ENCODE measurements at places on chromosomes 6 and 20.

DNA sequence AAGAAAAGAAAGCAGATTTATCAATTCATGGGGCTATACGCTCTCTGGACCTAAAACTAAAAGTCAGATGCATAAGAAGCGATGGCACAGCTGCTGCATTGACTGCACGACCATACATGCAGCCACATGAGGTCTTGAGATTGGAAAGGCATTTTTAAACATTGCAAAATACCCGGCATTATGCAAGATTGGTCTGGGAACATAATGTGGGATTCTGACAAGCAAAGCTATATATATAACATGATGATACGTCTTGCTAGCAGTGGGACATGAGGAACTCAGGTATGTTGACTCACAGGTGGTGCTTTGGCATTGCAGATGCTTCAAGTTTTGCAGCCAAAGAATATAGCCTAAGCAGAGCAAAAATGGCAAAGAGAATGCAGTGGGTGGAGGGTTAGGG is 55.1 kb downstream of the SAMD3 start:
- no peak for DNase-seq

DNA sequence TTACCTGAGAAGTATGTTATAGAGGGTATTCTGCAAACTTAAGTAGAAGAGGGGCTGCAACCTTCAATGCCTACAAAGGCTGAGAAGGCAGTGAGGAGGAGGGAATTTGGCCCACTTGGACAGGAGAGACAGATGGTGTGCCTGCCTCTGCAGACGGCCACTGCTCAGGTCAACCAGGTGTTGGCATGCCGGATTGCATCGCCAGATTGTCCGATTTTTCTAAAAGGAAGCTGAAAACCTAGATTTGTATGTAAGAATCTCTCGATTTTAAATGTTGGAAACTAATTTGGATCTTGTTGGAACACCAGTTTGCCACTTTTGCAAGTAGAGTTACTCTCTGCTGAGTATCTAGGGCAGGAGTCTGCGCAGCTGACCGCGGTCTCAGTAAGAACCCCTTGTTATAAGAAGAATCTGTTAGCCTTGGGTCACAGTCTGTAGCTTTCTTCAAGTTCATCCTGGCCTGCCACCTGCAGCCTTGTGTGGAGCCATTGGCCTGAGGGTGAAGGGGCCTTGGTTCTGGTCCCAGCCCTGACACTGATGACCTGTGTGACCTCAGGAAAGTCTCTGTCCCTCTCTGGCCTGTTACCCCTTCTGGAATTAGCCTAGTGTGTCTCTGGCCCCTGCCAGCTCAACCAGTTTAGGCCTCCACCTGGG is 54.4 kb downstream of the TGM2 start:
- no peak for DNase-seq

DNA sequence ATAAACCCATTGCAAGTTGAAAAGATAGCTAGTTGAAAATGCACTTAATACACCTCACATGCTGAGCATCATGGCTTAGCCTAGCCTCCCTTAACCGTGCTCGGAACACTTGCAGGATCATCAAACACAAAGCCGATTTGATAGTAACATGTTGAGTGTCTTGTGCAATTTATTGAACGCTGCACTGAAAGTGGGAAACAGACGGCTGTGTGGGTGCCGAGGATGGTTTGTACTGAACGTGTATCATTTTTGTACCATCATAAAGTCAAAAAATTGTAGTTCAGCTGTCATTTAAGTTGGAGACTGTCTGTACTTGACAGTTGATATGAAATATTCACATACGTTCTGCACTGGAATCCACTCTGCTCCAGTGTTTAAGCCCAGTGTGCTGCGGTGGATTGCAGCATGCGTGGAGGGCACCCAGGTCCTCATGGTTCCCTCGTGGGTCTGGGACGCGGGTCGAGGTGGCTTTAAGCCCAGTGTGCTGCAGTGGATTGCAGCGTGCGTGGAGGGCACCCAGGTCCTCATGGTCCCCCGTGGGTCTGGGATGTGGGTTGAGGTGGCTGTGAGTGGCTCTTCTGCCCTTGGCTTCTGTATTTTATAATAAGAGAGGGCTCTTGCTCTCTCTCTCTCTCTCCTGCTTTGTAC is 77.0 kb downstream of the CDH4 start:
- DNase-seq: no peak

DNA sequence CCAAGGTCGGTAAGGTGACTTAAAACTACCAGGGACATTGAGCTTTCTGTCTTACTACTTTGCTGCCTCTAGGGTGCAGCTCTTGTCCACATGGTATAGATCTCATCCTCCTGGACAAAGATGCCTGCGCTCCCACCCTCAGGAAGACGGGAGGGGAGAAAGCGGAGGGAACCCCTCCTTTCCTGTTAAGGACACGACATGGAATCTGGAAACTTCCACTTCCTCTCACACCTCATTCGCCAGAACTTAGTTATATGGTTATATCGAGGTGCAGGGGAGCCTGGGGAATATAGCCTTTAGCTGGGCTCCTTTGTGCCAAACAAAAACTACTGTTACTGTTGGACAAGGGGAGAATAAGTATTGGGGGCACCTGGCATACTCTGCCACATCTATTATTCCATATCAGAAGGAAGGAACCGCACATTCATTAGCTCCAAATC is 224.3 kb upstream of the TSHZ2 start:
- DNase-seq: no peak

DNA sequence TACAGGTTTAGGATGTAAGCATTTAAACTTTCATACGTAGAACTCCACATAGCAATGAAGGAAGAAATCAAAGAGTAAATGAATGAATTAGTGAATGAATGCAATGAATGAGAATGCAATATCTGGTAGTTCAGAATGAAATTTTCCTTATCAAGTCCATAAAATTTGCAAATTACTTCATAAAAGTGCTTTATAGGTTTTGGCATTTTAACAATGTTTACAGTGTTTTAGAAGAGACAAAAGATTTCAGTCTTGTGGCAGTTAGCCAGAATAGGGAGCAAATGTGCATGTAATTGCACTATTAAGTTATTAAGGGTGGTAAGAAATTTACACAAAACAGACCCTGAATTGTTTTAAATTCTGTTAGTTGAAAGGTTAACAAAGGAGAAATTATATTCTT is 739.4 kb upstream of the FLRT3 start:
- no peak for DNase-seq

GRCh38 chr6:15079288-15079817 is 166.5 kb upstream of the JARID2 start:
- DNase-seq: no peak

GRCh38 chr6:138520463-138520862 is 21.2 kb upstream of the NHSL1 start:
- DNase-seq: peak; percentile 40

DNA sequence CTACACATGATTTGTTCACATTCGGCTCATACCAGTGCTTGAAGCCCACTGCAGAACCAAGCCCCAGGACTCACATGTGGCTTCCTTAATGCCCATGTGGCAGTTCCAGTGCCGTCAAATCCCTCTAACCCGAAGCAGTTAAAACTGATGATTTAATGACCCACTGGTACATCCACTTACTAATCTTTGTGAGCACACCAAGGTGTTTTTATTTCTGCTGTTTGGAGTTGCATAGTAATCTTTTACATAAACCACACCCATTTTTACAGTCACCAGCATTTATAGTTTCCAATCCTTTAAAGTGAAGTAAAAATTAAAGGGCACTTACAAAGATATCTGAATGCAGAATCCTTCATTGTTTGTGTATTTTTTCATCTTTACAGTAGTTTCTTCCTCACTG is 232.0 kb downstream of the ANKRD60 start:
- no peak for DNase-seq

GRCh38 chr20:62030357-62030756 is 35.3 kb downstream of the TAF4 start:
- no peak for DNase-seq

DNA sequence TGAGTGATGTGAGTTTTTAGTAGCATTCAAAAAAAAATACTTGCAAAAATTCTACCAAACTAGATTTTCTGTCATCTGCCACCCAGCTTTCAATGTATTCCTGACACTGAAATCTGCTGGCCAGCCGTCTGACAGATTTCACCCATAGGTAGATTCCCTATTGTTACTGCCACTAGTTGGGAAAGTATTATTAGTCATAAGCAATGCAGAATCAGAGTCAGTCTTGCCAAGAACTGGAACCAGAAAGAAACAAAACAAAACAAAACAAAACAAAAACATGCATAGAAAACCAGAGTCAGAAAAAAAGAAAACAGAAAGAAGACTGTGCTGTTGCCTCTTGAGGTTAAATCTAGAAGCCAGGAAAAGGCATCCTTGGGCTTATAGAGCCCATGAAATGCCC is 293.1 kb upstream of the KCNQ5 start:
- DNase-seq: no peak

DNA sequence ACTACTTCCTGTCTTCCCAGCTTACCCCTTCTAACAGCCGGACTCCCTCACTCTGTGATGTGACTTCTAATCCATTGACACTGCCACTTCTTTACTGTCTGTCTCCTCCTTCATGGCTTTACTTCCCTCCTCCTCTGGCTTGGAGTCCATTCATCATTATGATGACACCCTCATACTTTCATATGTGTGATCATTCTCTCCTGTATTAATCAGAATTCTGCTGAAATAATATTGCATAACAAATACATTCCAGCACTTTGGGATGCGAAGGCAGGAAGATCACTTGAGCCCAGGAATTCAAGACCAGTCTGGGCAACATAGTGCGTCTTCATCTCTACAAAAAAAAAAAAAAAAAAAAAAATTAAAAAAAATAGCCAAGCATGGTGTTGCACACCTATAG is 147.9 kb upstream of the BTBD3 start:
- DNase-seq: no peak

DNA sequence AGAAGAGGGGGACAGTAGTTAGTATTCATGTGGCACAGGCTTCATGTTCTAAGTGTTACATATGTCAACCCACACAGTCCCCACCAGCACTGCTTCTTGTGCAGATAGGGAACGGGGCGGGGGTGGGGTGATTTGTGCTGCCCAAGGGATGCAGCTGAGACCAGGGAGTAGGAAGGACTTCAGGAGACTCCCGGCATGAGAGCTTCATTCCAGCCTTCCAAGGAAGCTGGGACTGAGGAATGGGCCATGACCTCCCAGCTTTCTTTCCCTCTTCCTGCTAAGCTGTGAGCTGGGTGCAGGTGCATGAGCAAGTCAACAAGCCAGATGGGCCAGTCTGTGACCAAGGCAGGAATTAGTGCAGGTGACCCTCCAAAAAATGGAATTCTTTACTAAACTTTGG is 9.2 kb downstream of the BEND3 start:
- DNase-seq: no peak

DNA sequence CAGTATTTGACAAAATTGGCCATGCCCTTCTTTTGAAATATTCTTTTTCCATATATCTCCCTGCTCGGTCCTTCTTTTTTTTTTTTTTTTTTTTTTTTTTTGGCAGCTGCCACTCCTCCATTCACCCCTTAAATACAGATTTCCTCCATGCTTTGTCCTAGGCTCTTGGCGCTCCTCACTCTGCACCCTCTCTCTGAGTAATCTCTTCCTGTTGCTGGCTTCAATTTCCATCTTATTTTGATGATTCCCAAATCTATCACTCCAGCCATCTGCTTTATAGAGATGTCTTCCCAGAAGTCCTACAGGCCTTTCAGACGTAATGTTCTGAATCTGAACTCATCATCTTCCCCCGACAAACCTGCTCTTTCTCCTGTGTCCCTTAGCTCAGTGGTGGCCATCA is 12.8 kb upstream of the KLHL32 start:
- no peak for DNase-seq

DNA sequence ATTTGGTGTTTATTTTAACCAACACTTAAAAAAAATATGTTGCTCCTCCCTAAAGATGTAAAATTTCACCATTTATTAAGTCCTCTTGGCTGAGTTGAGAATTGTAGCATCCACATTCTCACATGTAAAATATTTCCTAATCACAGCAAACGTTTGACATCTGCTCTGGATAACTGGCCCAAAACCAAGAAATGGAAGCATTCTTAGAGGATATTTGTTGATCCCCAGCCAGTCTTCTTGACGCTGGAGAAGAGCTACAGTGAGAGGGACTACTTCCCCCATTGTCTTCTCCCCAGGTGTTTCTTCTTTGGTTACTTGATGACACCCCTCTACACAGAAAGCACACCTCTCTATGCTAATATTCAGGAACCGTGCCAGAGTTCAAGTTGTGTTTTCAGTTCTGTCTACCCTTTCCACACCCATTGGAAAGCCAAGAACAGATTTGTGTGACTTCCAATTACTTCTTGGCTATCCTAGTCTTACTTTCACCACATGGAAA is 454.5 kb upstream of the JAG1 start:
- no peak for DNase-seq

- peak; percentile 65 for DNase-seq
Observed at GRCh38 chr20:53940907-53941545, 129.4 kb downstream of the BCAS1 start.

DNA sequence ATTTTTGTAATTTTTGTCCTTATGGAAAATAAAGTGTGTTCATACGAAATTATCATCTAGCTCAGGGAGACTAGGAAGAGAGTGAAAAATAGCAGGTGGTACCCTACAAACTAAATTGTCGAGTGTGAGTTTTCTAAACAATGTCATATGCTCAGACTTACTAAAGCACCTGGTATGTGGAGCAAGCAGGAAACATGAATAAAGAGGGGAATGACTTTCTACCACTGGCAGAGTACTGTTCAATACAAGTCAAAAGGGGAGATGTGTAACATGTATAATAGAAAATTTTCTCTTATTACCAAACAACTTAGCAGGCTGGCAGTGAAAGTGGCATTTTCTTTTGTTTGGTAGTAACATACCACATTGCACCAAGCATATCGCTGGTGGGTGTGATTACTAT is 36.1 kb downstream of the CTNNBL1 start:
- DNase-seq: no peak

DNA sequence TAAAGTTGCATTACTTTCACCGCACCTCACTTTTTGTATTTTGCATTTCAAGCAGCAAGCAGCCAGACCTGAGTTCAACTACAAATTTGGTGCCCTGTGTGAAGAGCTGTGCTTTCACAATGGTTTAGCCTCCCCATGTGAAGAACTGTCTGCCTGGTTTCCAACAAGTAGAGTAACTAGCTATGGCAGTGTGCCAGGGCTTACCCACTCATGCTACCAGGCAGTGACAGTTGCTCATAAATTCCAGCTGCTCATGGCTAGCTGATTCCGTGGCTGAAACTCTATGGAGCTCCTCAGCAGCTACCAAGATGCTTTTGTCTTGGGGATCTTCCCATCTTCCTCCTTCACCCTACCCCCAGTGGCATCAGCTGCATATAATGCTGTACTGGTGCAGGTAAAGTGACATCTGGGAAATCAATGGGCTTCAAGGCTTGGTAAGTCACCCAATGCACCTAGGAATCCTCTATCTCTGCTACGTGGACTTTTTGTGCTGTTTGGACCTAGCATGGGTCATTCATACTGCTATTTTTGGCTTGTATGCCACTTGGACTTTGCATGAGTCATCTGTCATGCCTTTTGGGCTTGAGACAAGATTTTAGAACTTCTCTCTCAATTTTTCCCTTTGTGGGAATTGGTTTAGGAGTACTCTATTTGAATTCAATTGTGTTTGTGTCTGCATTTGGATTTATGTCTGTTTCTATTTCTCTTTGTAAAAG is 176.5 kb upstream of the GJE1 start:
- DNase-seq: no peak

Measured in ACHN (cell line).